ENCODE measurements at places on chromosomes 16 and 17. TPM values are rescaled to one million over a fixed set of nuclear protein-coding genes. Genes with fewer than 3 reads are reported as not detected.
A peak's percentile ranks its signal among the peaks of the same experiment; 100 is the strongest.

C17orf78 gene
- not detected for total RNA-seq

CCL2 gene
- 1,648 TPM for total RNA-seq

CDH15 gene
- total RNA-seq = not detected

ICAM2 gene
- total RNA-seq = 5.0 TPM

PEMT gene
- 72.7 TPM for total RNA-seq

SALL1 gene
- 0.57 TPM for total RNA-seq

TP53TG3B gene
- total RNA-seq = 3.4 TPM

GRCh38 chr17:77783991-77784820 lies 174.3 kb upstream of the TNRC6C start:
- DNase-seq = no peak

GRCh38 chr16:87145181-87146176 lies 171.7 kb downstream of the C16orf95 start:
- DNase-seq = peak; percentile 97

DNA sequence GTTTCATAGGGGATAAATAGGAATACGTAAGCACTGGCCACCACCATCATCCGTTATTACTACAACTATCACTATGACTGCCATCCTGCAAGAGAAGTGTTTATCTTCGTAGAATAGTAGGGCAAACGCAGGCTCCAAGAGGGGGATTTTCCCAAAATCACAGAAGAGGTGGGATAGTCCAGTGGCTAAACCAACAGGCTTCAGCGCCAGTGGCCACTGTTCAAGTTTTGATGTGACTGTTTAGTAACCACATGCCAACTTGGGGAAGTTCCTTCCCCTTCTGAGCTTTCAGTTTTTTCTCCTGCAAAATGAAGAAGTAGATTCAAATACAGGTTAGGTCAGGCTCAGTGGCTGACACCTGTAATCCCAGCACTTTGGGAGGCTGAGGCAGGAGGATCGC lies 60.7 kb upstream of the GRIN2A start:
- DNase-seq = no peak

DNA sequence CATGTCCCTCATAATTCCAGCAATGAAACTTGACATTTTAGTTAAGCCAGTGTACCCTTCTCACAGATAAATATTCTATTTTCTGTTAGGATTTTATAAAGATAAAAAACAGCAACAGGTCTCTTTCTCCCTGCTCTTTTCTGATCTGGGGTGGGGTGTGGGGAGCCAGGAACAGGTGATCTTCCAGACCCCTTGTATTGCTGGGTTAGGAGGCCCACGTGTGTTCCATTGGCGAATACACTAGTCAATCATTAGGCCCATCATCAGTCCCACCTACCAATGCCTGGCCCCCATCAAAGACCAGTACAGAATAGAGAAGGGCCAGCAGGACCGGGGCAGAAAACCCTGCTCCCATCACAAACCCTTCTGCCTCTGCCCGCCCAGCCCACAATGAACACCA lies 40.3 kb upstream of the TOB1 start:
- DNase-seq = no peak

DNA sequence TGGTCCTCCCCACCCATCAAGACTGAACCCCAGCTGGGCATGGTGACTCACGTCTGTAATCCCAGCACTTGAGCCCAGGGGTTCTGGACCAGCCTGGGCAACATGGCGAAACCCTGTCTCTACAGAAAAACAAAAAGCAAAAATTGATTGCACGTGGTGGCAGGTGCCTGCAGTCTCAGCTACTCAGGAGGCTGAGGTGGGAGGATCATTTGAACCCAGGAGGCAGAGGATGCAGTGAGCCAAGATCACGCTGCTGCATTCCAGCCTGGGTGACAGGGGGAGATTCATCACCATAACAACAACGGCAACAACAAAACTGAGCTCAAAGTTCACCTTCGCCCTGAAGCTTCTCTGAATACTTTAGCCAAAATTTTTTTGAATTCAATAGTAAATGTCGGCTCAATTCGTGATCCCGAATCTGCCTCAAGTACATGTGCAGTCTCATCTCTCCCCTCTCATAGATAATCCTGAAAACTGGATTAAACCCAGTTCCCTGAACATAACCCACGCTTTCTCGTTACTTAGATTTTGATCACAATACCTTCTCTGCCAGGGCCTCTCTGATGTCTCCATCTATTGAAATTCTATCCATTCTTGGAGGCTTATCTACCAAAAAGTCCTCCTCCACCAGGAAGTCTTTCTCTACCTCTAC lies 13.5 kb upstream of the MYH10 start:
- DNase-seq = no peak

DNA sequence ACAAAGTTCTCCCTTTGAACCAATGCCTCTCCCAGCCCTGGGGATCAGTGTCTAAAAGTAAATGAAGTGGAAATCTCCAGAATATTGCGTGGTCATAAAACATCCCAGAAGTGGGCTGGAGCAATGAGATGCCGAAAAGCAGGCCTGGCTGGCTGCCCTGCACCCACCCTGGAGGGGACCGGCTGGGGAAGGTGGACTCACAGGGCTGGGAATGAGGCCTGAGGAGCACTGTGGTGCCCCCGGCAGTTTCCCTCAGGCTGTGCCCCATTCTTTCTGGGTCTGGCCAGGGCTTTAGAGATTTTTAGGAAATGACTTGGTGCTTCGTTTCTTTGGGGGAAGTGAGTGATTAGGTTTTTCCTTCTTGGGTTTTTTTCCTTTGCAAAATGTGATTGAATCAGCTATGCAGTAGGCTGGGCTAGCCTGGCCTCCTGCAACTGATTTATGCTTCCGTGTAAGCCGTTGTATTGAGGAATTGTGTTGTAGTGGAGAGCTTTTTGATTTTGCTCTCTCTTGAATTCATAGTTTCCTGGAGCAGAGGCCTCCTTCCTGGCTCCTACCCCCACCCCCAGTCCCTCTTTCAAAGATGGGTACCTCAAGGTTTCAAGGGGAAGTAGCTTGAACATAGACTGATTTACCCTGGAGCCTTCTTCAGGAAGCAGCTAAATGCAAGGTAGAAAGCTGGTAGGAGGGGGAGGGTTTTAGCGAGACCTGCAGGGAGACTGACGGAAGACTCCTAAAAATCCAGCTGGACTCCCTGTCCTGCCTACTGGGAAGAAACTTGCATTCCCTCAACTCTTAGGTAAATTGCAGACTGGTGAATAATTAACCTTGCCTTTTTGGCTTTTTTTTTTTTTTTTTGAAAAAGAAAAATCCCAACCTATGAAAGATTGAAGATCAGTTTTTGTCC lies 170.2 kb downstream of the RAB11FIP4 start:
- peak; percentile 75 for DNase-seq

DNA sequence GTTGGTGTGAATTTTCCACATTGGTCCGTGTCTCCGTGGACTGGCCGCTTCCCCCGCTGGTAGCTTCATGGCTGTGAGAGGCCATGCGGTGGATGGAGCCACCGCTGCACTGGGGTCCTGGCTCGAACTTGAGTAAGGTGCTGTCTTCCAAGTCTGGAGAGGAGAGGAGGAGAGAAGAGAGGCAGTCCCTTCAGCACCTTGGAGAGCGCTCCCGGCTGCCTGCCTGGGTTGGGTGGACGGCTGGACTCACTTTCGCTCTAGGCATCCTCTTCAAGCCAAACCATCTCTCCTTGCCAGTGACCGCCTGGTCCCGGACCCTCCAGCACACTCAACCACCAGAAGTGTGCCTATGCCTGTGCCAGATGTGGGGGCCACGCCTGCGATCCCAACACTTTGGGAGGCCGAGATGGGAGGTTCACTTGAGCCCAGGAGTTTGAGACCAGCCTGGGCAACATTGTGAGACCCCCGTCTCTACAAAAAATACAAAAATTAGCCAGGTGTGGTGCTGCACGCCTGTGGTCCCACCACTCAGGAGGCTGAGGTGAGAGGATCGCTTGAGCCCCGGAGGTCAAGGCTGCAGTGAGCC lies 6.2 kb downstream of the JPH3 start:
- peak; percentile 80 for DNase-seq

GRCh38 chr17:63634163-63634562 lies 11.9 kb downstream of the MAP3K3 start:
- DNase-seq = no peak

DNA sequence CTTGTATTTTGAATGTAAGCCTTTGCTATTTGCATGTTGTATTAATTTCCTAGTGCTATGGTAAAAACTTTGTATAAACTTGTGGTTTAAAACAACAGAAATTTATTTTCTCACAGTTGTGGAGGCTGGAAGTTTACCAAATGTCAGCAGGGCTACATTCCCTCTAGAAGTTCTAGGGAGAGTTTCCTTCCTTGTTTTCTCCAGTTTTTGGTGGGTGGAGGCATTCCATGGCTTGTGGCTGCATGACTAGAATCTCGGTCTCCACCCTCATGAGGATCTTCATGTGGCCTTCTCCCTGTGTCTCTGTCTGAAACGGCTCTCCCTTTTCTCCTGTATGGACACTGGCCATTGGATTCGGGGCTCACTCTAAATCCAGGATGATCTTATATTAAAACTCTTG lies 482.2 kb upstream of the GOT2 start:
- no peak for DNase-seq

DNA sequence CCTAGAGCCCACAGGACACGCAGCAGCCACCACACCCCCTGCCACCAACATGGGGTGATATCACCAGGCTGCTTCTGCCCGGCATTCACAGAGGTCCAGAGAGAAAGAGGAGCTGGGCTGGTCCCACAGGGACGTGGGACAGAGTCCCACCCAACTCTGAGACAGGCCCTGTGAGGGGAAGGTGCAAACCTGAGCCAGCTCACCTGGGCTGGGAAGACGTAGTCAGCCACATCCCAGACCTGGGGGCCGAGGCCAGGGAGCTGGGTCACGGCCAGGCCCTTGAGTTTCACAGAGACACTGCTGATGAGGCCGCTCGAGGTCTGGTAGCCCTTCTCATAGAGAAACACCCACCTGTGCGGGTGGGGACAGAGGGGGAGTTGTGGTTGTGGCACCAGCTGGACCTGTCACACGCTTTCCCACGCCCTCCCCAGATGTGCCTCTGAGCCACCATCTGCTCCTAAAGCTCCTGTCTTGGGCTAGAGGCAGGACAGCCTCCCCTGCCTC lies 11.2 kb downstream of the P2RX1 start:
- no peak for DNase-seq

All from Daoy (cell line).